ENCODE measurements at places on chromosomes 16 and 17.

- no peak for DNase-seq
Measured at GRCh38 chr17:29612404-29613280, 10.1 kb downstream of the CORO6 start.

DNA sequence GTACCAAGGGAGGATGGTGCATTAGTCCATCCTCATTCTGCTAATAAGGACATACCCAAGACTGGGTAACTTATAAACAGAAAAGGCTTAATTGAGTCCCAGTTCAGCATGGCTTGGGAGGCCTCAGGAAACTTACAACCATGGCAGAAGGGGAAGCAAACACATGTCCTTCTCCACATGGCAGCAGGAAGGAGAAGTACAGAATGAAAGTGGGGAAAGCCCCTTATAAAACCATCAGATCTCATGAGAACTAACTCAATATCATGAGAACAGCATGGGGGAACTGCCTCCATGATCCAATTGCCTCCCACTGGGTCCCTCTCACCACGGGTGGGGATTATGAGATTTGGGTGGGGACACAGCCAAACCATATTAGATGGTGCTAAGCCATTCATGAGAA is 84.5 kb downstream of the SEC14L1 start:
- no peak for DNase-seq

GRCh38 chr17:51921500-51921899 is 237.0 kb downstream of the CA10 start:
- no peak for DNase-seq

GRCh38 chr16:84791501-84791900 is 28.3 kb upstream of the CRISPLD2 start:
- no peak for DNase-seq

- DNase-seq, result no peak
Measured at GRCh38 chr17:47663912-47664623, 14.3 kb downstream of the KPNB1 start.

DNA sequence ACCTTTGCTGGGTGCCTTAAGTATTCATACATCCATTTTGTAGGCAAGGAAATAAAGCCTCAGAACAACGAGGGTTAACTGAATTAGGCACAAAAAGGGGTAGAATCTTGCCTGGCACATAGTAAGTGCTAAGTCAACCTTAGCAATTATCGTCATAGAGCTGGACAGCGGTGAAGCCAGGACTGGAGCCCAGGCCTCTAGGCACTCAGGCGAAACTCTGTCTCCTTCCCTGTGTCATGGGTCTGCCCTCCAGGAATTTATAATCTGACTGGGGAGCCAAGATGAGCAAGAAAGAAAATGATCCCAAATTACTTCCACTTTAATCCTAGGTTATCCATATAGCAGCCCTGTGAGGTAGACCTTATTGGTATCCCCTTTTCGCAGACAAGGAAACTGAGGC is 61.4 kb downstream of the KATNIP start:
- DNase-seq, result no peak

DNA sequence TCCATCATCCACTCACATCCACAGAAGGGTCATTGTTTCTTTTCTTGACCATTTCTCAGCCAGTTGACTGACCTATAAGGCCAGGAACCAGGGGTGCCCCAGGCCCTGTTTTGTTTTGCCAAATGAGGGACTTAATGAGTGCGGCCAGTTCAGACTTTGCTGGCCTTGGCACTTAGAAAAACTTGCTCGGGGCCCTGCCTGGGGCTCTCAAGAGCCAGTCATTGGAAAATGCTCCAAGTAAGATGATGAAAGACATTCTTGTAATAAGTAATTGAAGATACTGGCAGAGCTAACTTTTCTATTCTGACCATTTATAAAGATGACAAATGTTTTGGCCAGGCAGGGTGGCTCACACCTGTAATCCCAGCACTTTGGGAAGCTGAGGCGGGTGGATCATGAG is 29.0 kb upstream of the CLEC18B start:
- no peak for DNase-seq

DNA sequence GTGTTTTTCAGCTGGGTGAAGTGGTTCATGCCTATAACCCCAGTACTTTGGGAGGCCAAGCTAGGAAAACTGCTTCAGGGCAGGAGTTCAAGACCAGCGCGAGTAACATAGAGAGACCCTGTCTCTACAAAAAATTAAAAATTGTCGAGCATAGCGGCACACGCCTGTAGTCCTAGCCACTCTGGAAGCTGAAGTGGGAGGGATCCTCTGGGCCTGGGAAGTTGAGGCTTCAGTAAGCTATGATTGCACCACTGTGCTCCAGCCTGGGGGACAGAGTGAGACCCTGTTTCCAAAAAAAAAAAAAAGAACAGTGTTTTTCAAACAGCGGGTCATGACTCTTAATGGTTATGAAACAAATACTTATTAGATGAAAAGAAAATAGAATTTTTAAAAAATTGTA is 2.3 kb upstream of the CYTH1 start:
- DNase-seq, result no peak

DNA sequence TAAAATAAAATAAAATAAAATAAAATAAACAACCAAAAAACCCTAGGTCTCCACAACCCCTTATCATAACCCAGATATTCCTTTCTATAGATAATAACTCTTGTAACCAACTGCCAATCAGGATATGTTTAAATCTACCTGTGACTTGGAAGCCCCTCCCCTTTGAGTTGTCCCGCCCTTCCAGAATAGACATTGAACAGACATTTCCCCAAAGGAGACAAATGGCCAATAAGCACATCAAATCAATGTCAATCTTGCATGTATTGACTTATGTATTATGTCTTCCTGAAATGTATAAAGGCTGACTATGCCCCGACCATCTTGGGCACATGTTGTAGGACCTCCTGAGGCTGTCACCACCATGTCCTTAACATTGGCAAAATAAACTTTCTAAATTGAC is 1.5 kb upstream of the MAPK7 start:
- no peak for DNase-seq

GRCh38 chr17:6035801-6036394 is 34.3 kb upstream of the WSCD1 start:
- no peak for DNase-seq

- no peak for DNase-seq
Measured at GRCh38 chr16:85174871-85175723, 62.8 kb upstream of the CIBAR2 start.

DNA sequence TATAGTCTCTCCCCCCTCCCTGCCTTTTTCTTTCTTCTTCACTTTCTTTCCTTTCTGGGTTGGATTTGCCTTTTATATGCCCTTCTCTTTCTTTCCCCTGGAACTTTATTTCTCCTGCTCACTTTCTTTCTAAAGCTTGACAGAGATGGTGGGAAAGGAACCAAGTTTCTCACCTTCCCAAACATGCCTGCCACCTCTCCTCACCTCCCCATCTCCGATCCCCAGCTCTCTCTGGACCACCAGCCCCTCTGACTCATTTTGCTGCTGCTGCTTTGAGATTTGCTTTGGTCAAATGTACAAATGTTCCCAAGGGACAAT is 6.7 kb upstream of the LHX1 start:
- DNase-seq, result no peak

DNA sequence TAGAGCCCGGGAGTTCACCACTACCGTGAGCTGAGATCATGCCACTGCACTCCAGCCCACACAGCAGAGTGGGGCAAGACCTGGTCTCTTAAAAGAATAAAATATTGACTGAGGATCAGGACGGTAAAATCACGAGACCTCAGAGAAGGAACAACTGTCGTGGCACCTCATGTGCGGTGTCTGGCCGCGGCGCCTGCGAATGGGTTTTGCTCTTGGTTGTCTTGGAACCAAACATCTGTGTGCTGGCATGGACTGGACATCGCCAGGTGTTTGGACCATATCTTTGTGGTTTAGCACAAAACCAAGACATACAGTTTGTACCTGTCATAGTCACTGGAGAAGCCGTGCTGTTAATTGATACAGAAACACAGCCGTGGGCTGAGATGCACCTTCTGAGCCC is 212.9 kb upstream of the CHMP6 start:
- no peak for DNase-seq

- no peak for DNase-seq
Measured at GRCh38 chr17:21510686-21511362, 134.7 kb downstream of the KCNJ12 start.

- no peak for DNase-seq
Measured at GRCh38 chr17:59627770-59628171, 8.1 kb downstream of the CLTC start.

- DNase-seq, result no peak
Measured at GRCh38 chr16:59126486-59126885, 392.4 kb upstream of the GOT2 start.

DNA sequence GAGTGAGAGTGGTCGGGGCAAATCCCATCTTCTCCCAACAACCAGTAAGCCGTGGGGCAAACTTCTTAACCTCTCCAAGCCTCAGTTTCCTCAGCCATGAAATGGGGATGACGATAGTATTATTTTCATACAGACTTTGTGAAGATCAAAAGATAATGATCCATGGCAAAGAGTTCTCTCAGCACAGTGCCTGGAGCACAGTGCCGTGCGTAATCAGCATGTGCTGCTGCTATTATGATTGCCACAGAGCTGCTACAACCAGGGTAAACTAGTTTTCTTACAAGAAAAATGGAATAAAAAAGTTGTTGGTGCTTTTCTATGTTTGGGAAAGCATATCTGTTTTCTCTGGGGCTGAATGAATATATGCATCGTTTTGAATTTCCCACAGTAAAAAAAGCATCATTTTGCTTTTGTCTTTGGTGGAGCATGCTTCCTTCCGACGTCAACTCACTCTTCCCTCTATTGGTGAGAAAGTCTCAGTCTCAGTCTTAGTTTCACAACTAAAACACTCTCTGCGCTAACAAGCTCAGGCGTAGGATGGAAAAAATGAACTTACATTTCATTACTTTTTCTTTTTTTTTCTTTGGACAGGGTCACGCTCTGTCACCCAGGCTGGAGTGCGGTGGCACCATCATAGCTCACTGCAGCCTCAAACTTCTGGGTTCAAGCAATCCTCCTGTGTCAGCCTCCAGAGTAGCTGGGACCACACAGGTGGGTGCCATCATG is 37.2 kb downstream of the CDK5R1 start:
- peak; percentile 36 for DNase-seq

- no peak for DNase-seq
Measured at GRCh38 chr17:52160136-52160567, 1.6 kb upstream of the CA10 start.

DNA sequence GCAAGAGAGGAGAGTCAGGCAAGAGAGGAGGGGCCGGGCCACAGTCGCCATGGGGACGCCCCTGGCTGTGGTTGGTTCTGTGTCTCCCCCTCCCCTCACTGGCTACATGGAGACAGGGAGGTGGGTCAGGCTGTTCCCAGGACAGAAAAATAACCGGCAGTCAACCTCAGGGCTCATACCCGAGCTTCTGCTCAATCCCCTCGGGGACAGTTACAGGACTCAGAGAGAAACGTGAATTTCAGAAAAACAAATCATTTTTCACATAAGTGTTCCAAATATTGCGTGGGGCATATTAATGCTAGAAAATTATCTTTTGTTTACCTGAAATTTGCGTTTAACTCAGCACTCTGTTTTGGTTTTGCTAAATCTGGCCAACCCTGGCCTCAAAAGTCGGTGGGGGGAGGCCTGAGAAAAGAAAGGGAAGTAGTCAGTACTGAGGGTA is 22.2 kb upstream of the CPSF4L start:
- DNase-seq, result no peak

DNA sequence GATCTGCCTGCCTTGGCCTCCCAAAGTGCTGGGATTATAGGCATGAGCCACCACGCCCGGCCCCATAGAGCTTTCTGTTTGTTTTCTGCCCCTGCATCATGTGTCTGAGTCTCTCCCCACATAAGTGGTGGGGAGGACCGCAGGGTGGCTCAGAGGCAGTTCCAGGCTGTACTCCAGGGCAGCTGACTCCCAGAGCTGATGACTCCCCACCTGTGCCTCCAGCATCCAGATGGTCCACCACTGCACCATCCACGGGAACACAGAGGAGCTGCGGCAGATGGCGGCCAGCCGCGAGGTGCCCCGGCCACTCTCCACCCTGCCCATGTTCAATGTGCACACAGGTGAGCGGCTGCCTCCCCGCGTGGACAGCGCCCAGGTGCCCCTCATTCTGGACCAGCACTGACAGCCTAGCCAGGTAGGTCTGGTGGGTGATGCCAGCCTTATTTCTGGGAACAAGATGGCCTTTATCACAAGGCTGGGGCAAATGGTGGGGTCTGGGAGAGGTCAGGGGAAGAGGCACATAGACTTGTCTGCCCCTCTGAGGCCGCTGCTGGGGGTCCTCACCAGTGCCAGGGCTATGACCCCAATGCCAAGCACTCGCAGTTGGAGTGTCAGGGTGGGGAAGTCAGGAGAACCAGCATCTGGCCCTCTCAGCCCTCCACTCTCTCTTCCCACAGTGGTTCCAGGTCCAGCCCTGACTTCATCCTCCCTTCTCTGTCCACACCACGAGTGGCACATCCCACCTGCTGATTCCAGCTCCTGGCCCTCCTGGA is 9.4 kb downstream of the SGCA start:
- no peak for DNase-seq

- no peak for DNase-seq
Measured at GRCh38 chr17:17298108-17298507, 5.1 kb upstream of the NT5M start.

GRCh38 chr16:6645768-6646568 is 686.7 kb upstream of the RBFOX1 start:
- DNase-seq, result no peak

GRCh38 chr17:40093580-40094201 is 6.7 kb downstream of the NR1D1 start:
- no peak for DNase-seq

DNA sequence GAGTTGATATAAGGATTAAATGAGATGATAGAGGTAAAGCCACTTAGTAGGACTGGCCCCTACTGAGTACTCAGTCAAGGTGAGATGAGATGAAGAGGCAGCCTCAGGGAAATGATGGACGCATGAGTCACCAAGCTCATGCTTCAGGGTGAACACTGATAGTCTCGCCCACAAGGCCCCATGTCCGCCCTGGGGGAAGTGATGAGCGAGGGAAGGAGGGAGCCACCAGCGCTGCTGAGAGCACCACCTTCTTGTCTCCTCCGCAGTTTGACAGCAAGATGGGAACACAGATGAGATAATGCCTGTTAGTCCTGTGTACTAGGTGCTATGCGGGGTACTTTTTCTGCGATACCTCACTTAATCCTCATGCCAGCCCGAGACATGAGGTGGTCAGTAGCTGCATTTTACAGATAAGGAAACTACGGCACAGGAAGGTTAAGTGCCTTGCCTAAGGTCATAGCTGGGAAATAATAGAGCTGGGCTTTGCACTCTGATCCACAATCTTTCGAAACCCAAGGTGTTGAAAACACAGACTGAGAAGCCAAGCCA is 383.0 kb downstream of the CPPED1 start:
- DNase-seq, result no peak

Data from NK-92 treated with Interleukin-12 subunit alpha and Interleukin-12 subunit beta, amount 100 ng/mL, for 24 hours (cell line).